ENCODE measurements at places on chromosomes 12 and 14.

- DNase-seq = peak; percentile 88
These were observed 340.1 kb downstream of the BCL11B start for GRCh38 chr14:98931911-98932310.

DNA sequence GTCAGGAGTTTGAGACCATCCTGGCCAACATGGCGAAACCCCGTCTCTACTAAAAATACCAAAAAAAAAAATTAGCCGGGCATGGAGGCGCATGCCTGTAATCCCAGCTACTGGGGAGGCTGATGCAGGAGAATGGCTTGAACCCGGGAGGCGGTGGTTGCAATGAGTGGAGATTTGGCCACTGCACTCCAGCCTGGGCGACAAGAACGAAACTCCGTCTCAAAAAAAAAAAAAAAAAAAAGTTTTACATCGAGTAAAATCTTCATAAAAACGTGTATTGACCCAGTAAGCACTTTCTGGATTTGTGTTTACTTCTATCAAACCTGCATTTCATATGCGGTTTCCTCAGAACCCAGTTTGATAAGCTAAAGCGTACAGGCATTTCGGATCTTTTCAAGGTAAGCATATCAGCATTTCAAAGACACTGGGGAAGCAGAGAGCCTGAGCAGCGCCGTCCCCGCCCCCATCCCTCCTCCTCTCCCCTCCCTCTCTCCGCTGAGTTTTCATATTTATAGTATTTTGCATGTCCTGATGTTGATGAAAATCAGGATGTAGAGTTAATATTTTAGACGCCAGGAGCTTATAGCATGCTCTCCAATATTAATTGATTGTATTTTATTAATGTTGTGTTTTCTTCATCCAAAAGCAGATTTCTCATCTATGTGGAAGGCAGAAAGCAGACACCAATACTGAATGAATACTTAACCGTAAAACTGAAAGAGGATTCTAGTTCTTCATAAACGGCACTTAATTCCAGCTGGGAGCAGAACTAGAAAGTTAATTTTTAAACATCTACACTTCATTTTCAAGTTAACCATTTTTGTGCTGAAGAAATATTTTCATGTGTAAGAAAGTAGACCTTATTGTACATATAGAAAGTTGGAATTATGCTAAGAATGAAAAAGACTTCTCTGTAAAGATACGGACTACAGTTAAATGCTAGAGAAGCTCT lies 9.2 kb upstream of the HIP1R start:
- no peak for DNase-seq

GRCh38 chr12:10214895-10215267 lies 2.2 kb downstream of the GABARAPL1 start:
- DNase-seq = no peak

DNA sequence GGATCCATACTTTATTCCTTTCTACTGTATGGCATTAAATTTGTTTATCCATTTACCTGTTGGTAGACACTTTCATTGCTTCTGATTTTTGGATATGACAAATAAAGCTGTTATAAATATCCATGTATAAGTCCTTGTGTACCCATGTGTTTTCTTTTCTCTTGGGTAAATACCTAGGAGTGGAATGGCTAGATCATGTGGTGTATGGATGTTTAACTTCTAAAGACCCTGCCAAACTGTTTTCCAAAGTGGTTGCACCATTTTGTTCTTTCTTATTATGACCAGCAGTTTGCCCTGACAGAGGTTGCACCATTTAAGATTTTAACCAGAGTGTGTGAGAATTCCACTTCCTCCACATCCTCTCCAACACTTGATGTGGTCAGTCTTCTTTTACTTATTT lies 6.0 kb upstream of the DAZAP2 start:
- DNase-seq = no peak

- DNase-seq = no peak
These were observed 93.4 kb downstream of the DIO2 start for GRCh38 chr14:80117876-80118275.

Data from activated naive CD4-positive, alpha-beta T cell treated with anti-CD3 and anti-CD28 coated beads, Interleukin-2, amount 10 ng/mL, durations not matched to agents 7 days and 5 days (primary cell).